ENCODE measurements at places on chromosomes 4 and X.

DNA sequence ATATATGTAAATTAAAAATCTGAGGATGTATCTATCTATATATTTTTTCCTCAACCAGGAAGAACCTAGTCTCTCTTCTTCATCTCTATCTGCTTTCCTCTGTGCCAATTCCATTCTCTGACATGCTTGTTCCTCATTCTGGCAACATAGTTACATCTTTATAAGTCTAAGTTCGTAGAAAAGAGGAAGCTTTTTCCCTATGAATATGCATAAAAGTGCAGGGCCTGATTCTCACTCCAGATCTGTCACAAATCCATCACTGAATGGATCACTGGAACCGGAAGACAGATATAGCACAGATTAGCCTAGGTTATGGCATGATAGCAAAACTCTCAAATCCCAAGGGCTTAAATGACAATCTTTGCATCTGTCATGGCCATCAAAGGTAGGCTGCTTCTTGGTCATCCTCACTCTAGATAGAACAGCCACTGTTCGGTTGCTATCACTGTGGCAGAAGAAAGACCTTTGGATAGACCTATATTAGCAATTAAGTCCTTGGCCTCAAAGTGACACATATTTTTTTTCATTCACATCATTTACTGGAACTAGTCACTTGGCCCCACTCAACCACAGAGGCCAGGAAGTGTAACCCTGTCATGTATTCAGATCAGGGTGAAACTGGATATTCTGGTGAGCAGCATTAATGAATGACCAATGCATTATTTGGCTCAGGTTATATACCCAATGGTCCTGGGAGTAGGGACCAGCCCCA, 22.2 kb downstream of the DTHD1 start:
- no peak for DNase-seq

DNA sequence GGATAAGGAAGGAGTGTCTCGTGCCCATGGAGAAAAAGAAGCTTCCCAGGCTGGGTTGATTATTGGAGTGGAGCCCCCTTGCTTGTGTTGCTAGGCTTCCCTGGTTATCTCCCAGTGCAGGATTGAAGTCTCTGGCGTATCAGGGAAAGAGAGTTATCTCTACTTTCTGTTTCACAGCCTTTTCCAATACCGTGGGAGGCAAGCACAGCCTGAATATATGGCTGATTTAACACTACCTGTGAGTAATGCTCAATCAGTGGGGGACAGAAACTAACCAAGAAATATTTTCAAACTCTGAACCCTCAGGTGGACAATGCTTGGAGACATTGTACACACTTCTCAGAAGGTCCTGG, 65.2 kb downstream of the SERPINA7 start:
- no peak for DNase-seq

DNA sequence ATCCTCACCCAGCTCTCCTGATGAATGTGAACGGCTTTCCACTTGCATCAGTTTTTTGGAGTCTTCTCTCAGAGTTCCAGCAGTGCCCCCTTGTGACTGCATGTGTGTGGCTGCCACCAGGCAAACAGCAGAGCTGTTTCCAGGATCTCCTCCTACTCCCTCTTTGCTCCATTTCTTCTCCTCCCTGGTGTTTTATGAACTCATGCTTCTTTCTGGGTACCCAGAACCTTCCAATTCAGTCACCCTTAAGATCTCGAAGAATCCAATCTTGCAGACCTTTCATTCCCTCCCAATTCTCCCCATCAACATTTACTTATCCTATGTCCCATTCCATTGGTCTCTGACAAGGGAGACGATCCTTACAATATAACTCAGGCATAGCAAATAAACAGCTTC, 6.8 kb upstream of the TCEANC start:
- peak; percentile 21 for DNase-seq

DNA sequence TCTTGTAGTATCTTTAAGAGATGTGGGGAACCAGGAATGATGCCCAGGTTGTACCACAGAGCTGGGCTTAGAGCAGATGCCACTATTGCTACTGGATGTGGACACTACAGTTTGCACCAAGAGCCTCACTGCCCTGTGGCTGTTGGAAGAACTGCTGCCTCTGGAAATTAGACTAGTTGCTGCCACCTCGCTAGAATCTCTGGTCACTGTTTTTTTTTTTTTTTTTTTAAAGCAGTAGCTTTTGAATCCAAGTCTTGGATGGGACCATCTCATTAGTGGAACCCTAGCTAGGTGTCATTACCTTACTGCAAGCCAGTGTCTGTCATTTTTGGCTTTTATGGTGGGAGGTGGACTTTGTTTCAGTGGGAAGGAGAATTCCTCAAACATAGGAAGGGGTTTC, 105.5 kb downstream of the ARHGAP10 start:
- DNase-seq: no peak

- no peak for DNase-seq
Observed at GRCh38 chr4:91746551-91746950, 557.2 kb upstream of the GRID2 start.

DNA sequence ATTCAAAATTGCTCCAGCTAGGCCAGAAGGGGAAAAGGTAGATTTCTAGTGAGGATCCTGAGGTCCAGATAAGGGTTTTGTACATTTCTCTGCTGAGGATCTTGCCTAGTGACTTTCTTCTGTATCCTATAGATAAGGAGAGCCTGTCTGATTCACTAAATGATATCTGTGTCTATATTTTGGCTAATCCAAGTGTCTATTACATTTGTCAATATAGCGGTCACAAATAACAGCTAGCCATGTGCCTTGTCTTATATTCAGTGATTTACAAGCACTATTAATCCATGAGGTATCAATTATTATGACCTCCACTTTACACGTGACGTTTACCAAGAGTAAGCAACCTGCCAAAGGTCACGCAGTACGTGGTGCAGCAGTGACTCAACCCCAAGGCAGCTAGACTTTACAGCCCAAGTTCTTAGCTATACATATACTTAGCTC, 41.6 kb downstream of the TMEM165 start:
- DNase-seq: no peak

DNA sequence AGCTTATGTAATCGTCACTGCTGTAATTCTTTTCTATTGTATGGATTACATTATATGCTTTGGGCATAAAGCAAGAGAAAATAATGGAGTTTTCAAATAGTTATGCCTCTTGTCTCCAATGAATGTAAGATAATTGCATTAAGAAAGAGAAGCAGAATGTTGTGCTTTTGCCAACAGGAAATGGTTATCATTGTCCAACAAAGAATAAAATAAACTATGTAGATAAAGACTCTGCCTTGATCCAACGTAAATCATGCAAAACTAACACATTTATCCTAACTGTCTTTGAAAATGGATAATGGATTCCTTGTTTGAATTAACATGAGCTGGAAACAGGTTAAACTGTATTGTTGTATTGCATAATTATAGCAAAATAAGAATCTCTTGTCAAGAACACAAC, 1709.0 kb downstream of the PCDH7 start:
- DNase-seq: no peak

GRCh38 chr4:8759987-8760386, 111.7 kb downstream of the HMX1 start:
- no peak for DNase-seq

DNA sequence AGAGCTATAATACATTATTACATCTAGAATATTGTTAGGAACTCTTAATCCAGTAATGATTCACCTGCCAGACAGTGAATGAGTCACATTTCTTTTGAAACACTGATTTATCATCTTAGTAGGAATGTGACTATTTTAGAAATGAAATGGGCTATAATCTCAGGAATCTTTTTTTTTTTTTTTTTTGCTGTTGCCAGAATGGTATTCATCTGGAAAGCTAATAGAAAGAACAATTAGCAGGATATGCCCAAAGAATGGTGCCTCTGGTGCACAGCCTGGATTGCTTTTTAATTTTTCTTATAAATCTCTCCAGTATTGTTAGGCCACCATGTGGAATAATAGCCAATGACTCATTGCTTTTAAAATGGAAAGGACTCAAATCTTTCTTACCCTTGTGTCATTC, 181.1 kb upstream of the SMIM31 start:
- no peak for DNase-seq

DNA sequence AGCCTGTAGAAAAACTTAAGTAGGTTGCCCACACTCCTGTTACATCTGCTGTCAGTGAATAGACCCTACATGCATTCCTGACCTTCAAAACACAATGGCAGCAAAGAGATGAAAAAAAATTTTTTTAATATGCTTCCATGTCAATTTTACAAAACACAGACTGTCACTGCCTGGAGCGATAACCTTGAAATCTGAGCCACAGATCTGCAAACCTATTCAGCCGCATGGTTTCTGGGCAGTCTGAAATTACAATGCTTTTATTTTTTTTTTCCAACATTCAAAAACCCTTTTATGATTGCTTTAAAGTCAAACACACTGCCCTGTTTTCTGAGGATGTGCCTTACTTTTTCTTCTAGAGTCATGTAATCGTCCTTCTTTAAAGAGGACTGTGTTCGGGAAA, 264.9 kb upstream of the PUDP start:
- DNase-seq: no peak

DNA sequence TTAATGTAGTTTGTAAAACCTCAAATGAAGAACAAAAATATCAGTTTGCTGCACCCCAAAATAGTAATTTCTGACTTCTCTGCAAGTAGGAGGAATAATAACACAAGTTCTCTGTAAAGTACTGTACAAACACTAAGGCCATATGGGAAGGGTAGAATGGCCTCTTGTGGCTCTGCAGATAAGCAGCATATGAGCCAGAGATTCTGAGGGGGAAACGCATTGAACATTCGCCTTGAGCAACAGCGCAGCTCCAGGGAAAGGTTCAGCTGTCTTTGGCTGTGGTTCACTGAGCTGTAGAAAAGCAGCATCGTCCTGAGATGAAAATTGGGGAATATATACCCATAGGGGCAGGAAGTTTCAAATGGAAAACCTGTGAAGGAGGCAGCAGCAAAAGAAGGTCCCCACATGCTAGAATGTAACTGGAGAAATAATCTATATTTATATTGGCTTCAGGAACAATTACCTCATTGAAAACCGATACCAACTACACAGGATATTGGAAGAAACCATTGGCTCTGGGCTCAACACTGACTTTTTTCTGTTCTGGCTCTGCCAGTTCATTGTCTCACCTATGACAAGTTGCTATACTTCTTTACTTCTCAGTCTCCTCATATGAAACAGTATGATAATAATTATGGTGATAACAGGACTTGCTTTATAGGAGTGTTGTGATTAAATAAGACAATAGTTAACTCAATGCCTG, 357.6 kb upstream of the CPEB2 start:
- no peak for DNase-seq

DNA sequence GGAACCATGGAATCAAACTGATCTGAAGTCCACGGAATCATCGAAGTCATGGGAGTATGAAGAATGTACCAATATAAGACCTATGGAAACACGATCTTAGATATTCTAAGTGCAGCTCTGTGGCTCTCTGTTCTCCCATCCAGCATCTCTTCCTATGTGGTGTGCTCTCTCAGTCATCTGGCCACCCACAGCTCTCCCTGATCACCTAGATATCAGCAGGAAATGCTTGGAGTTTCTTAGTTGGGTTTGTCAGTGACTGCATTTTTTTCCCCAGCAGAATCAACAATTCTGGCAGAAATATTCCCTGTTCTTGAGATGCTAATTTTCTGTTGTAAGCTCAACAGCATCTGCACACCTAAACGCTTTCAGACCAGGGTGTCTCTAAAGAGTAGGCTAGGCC, 94.1 kb downstream of the GC start:
- no peak for DNase-seq

- DNase-seq: no peak
Observed at GRCh38 chr4:107468812-107469211, 251.2 kb downstream of the PAPSS1 start.

GRCh38 chrX:75131973-75132627, 24.0 kb downstream of the ABCB7 start:
- no peak for DNase-seq

DNA sequence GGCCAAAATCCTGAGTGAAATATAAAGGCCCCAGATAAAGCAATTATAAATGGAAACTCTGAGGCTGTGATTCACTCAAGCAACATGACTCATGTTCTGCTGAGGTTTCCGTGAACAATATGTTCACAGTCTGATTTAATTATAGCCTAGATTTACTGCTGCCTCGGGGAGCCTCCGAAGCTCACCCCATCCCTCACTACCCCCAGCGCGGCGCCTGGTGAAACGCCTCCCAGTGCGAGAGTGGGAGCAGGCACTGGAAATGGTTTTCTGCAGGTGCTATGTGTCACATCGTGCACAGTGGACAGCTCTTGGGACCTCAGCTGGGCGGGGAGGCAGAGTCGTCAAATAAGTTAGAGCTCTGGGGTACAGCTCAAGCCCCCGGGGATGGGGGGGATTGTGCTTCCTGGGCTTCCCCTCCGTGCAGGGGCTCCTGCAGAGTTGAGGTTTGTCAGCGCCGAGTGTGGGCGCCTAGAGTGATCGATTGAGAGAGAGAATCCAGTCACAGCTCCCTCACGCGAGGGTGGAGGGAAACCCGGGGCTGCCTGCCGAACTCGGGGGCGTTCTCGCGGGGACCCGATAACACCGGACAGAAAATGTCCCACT, 110.6 kb downstream of the PHKA2 start:
- no peak for DNase-seq

GRCh38 chr4:143586080-143586479, 72.6 kb downstream of the SMARCA5 start:
- no peak for DNase-seq

DNA sequence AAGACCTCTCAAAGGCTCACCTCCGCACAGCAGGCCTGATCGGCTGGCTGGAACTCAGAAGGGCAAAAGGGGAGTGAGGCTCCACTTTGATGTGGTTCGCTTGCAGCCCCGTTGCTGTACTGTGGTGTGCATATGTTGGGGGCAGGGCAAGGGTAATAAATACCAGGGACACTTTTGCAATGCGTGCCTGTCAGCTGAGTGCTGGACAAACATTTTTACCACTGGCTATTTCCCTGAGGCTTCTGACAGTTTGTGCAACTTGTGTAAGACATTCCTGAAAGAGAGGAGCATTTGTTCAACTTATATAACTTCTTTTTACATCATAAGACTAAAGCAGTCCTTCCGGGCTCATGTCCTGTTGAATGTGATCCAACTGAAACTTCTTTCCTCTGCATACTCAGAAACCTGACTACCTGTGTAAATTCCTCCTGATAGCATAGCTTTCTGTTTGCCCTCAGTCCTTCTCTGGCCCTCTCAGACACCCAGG, 82.3 kb downstream of the SPRY1 start:
- no peak for DNase-seq

- no peak for DNase-seq
Observed at GRCh38 chrX:155662282-155662681, 49.5 kb upstream of the TMLHE start.

- no peak for DNase-seq
Observed at GRCh38 chr4:47510506-47511143, 25.6 kb downstream of the ATP10D start.

- DNase-seq: no peak
Observed at GRCh38 chrX:154655786-154656185, 2.4 kb upstream of the CTAG2 start.

- no peak for DNase-seq
Observed at GRCh38 chr4:129515356-129515755, 419.4 kb downstream of the C4orf33 start.

DNA sequence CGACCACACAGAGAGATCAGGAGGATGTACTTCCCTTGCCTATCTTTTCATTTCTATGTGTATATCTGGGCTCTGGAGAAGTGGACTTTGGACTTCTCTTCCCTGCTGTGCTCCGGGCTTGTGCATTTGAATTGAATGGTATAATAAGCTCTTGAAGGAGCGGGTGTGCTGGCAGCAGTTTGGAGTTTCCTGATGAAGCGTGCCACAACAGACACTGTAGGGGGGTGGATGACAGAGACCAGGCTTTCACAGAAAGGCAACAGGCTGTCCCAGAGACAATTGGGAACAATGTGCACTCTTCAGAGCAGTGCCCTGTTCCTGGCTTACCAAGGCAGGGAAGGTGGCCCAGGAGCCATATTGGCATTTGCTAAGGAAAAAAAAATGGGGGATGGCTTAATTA, 170.1 kb downstream of the FRMPD4 start:
- DNase-seq: no peak

- no peak for DNase-seq
Observed at GRCh38 chr4:147941373-147941772, 209.5 kb downstream of the ARHGAP10 start.
